ENCODE measurements at places on chromosomes 1 and 21.

GRCh38 chr1:180889325-180889724 is 23.4 kb upstream of the KIAA1614 start:
- DNase-seq, result no peak

DNA sequence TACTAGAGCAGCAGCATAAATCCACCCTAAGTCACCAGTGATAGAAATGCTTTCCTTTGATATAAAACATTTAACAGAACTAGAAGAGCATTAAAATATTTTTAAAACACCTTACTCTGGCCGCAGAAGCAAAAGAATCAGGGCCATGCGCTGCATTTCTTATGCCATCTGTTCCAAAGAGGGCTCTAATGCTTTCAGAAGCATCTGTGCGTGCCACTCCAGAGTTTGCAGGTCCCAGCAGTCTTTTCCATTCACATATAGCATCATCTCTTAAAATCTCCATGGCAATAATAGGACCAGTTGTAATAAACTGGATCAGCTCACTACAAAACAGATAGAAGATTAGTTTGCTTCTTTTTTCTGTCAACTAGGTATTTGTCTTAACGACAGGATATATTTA is 69.2 kb downstream of the NME7 start:
- no peak for DNase-seq

GRCh38 chr1:54003249-54003646 is 14.7 kb downstream of the LDLRAD1 start:
- no peak for DNase-seq

- DNase-seq, result no peak
Observed at GRCh38 chr1:198775606-198776005, 136.8 kb downstream of the PTPRC start.

- DNase-seq, result no peak
Observed at GRCh38 chr1:189275796-189276195, 1201.9 kb downstream of the BRINP3 start.

- no peak for DNase-seq
Observed at GRCh38 chr1:186735463-186735862, 55.2 kb upstream of the PTGS2 start.

DNA sequence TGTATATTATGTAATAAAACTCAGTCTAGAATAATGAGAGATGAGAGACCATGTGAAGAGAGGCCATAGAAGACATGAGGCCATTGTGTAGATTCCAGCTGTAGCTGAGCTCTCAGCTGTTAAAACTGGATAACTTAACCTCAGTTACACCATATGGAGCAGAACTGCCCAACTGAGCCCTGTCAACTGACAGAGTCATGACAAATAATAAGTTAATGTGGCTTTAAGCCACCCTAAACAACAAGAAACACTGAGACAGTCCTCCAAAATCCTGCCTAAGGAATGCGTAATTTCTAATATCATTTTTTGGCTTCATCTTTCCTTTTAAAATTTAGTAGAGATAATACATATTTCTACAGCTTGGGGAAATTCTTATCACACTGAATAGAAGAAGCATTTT is 580.0 kb upstream of the RGS18 start:
- DNase-seq, result no peak

DNA sequence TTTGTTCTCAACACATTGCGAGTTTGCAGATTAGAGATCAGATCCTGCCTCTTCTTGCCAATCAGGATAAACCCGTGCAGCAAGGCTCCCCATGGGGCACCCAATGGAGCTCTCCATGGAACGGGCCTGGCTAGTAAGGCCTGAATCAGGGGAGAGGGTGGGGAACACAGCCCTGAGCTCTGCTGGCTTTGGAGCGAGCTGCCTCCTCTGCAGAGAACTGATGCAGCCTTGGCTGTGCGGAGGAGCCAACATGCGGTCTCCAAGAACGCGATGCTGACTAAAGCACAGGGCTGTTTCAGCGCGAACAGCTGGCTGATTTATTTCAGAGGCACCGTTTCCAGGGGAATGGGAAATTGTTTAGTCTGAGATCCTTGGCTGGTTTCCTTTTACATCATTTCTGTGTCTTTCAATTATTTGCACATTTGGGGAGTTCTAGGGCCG is 139.7 kb downstream of the TSEN15 start:
- DNase-seq, result no peak

DNA sequence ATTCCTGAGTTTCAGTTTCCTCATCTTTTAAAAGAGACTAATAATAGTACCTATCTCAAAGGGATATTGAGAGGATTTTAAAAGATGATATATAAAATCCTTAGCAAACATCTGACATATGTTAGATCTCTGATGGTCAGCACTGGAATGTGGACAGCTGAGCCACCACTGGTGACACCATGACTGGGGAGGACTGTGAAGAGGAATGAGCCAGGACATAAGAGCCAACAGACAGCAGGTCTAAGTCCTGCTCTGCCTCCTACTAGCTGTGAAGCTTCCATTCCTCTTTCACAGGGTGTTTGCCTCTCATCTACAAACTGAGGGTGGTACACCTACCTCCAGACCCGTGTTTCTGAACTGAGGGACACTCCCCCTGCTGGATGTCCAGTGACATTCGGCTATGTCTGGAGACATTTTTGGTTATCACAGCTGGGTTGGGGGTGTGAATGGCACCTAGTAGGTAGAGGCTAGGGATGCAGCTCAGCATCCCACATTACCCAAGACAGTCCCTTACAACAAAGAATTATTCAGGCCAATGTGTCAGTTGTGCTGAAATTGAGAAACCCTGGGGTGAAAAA is 109.1 kb upstream of the OLIG2 start:
- DNase-seq, result no peak

DNA sequence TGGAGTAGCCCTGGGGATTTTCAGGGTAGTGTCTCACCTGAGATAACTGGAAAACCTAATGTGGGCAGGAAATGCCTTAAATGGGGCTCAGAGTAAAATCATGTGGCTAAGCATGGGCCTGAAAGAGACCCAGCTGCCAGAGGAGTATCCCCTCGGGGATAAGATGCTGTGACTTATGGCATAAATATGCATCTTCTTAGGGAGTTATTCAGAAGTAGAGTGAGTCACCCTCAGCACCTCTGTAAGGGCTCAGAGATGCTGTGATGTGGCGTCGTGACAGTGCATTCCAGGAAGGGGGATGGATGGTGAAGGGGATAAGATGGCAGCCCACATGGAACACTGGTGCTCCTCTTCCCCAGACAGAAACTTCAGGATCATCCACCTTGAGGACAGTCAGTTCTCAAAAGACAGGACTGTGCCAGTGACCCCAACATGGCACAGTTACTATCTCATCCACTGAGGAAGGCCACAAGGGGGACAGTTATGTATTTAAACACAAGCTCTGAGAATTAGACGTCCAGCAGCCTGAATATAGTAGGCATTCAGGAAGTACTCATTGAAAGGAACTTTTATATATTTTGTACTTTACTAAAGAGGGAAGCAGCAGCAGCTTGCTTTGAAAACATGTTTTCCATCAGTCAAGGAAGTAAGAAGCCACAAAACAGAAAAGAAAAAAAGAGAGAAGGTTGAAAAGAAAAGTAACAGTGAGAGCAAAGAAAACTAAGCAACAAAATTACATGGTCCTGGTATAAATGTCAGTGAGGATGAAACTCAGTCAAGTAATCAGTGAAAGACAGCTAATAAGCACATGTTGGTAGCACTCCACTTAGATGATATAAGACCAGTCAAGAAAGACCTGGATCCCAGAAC is 8.3 kb downstream of the IL24 start:
- DNase-seq, result peak; percentile 54

GRCh38 chr1:7478142-7478790 is 292.8 kb upstream of the VAMP3 start:
- no peak for DNase-seq

GRCh38 chr21:45140346-45140940 is 66.1 kb downstream of the ADARB1 start:
- peak; percentile 19 for DNase-seq

GRCh38 chr1:62011006-62011405 is 183.6 kb upstream of the L1TD1 start:
- no peak for DNase-seq

GRCh38 chr1:95287081-95287480 is 53.1 kb downstream of the RWDD3 start:
- no peak for DNase-seq

DNA sequence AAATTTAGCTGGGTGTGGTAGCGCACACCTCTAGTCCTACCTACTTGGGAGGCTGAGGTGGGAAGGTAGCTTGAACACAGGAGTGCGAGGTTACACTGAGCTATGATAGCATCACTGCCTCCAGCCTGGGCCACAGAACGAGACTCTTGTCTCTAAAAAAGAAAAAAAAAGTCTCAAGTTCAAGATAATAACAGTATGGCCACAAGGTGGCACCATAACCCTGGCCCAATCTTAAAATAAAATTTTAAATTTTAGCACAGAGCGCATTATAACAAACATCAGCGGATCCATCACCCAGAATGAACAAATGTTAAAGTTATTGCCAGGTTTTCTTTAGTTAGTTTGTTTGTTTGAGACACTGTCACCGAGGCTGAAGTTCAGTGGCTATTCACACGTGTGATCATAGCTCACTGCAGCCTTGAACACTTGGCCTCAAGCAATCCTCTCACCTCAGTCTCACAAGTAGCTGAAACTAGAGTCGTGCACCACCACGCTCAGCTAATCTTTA is 2.9 kb upstream of the HTR6 start:
- DNase-seq, result peak; percentile 26

GRCh38 chr1:71068325-71069240 is 12.3 kb downstream of the ZRANB2 start:
- no peak for DNase-seq

DNA sequence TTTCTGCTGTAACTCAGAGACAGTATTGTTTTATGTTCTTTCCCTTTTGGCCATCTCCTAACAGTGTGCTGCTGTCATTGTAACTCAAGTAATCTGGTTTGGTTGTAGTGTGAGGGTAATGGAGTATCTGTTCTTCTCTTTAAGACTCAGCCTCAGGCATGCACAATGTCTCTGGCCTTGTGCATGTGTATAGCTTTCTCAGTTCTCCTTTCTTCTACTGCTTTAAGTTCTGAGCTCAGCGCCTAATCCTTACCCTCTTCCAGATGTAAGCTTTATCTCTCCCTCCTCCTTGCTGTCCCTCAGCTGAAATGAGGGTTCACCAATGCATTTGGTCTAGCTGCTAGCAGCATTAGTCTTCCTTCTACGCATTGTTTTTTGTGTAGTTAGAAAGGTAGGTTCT is 1420.4 kb upstream of the PRMT6 start:
- no peak for DNase-seq

DNA sequence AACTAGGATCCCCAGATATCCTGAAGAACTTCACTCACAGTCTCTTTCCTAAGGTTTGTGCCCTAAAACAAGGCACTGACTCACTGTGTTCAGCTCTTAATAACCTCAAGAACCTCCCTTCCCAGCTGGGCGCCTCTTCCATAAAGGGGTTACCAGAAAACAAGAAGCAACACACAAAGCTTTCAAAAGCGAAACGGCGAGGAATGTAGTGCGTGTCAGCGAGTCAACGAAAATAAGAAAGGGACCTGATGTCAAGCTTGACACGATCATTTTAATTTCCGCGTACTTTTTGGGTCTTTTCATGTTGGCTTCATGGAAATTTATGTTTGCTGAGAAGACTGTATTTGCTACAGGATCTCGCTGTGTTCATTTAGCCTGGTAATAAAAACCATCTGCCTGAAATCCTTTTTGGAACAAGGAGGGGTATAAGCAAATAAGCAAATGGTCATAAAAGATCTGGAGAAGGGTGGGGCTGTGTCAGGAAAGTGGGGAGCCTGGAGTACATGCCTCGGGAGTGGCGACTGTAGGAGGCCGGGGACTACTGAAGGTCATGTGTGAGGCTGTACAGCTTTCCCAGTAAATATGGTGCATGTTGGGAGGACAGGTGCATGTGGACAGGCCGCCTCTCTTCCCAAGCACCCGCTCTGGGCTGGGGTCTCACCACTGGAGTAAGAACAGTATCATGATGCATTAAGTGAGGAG is 11.4 kb upstream of the CLDN14 start:
- DNase-seq, result no peak

- no peak for DNase-seq
Observed at GRCh38 chr1:7813677-7814373, 29.7 kb downstream of the PER3 start.

- DNase-seq, result no peak
Observed at GRCh38 chr1:212295579-212295978, 10.4 kb downstream of the PPP2R5A start.

- DNase-seq, result no peak
Observed at GRCh38 chr1:201570886-201571624, 32.1 kb downstream of the NAV1 start.

DNA sequence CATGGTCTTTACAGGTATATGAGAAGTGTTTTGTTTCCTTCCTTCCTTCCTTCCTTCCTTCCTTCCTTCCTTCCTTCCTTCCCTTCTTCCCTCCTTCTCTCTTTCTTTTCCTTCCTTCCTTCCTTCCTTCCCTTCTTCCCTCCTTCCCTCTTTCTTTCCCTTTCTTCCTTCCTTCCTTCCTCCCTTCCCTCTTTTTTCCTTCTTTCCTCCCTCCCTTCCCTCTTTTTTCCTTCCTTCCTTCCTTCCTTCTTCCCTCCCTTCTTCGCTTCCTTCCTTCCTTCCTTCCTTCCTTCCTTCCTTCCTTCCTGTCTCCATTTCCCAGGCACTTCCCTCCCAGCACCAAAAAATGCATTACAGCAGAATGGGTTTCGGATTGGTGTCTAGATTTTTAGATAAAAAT is 235.0 kb upstream of the KIAA0040 start:
- no peak for DNase-seq

DNA sequence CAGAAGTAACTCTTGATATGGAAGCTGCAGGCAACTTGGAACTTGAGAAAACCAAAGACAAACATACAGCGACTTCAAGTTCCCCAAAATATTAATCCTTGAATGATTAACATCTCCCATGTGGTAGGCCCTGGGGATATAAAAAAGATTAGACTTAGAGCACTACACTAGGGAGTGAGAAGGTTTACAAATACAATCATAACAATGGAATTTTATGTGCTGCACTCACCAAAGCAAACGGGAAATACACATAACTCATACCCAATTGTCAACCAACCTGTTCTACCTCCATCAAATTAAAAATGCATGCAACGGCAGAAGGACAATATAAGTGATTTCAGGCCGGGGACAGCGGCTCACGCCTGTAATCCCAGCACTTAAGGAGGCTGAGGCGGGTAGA is 3.7 kb downstream of the SMYD3 start:
- no peak for DNase-seq

DNA sequence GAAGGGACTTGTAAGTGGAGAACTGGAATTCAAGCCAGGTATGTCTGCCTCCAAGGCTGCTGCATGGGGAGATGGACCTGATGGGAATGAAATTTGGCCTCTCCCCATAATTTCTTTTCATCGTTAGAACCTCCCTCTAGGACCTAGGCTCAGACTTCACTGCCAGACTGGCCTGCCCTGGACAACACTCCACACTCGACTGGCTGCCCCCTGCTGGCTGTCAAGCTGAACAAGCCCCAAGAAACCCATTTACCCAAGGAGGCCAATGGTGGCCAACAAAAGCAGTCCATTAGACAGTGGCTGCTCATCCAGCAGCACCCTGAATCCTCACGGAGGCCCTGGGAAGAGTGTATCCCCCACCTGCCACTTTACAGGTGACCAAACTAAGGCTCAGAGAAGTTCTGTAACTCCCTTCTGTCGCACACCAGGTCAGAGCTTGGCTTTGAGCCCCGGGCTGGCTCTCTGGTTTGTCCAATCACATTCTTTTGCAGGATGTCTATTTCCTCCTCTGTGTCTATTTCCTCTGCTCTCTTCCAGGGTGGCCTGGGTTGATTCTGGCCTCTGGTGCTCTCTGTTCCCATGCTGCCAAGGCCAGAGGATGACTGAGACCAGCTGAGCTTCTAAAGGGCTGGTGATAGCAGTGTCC is 3.8 kb downstream of the RNF186 start:
- peak; percentile 20 for DNase-seq

Data from stimulated activated CD4-positive, alpha-beta T cell treated with anti-CD3 and anti-CD28 coated beads, Interleukin-2, amount 100 ng/mL, for 4 hours (primary cell).